GM12864 (cell line): ENCODE measurements at places on chromosomes 7 and 10.

GRCh38 chr10:36608251-36608650, 517.1 kb upstream of the ANKRD30A start:
- no peak for DNase-seq

GRCh38 chr10:23284155-23284554, 60.4 kb downstream of the C10orf67 start:
- DNase-seq, result no peak

GRCh38 chr7:102974366-102975236, 61.8 kb downstream of the LRRC17 start:
- no peak for DNase-seq

- DNase-seq, result no peak
Measured at GRCh38 chr10:10338339-10338738, 679.3 kb upstream of the CELF2 start.

GRCh38 chr7:51154201-51154600, 162.4 kb downstream of the COBL start:
- DNase-seq, result no peak

DNA sequence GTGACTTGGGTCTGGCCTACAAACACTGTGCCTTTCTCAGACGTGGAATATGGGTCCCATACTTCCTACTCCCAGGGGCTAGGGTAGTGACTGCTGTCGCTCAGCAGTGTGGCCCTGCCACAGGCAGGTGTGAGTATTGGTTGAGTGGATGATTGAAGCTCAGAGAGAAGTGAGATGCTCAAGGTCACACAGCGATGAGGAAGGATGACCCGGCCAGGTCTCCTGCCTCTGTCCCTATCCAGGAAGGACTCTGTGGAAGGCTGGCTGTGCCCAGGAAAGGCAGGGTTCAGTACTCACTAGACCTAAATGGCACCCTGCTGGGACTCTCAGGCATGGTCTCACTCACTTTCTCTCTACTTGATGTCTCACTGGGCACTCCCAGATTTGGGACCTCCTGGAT, 2.8 kb downstream of the PRF1 start:
- no peak for DNase-seq

- DNase-seq, result no peak
Measured at GRCh38 chr10:7179536-7179935, 231.3 kb downstream of the SFMBT2 start.

- no peak for DNase-seq
Measured at GRCh38 chr7:43625453-43625852, 42.5 kb downstream of the STK17A start.

DNA sequence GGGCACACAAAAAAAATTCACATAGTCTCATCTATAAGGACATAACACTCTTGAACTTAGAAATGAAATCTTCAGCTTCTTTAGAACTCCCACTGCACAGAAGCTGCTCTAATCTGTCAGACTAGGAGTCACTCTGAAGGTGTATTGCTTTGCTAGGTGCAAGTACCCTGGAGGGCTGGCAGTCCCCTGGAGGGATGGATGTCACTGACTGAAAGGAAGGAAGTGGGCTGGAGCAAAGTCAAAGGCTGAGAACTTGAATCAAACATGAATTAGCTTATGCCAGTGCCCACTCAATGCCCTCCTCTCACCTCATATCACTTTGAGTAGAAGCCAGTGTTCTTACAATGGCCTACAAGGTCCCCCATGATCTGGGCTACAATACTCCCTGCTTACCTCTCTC, 140.3 kb upstream of the ANKRD1 start:
- DNase-seq, result no peak

DNA sequence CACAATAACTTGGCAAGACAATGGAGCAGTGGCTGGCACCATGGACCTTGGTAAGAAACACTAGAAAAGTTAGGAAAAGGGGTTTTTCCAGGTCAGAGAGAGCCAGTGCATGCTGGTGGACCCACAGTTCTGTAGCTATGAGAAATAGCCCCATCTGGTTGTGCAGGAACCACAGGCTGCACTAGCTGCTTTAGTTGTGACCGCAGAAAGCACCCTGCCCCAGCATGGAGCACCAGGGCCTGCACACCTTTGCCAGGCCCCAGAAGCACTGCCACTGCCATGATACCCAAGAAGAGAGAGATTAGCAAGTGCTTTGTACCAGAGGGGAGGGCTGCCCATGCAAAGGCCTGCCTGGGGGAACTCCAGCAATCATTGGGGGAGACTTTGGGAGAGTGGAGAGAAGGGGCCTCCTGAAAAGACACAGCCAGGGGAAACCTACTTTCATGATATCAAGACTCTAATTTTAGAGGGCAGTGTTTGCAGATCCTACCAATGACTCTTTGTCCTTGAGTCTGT, 256.1 kb upstream of the C7orf33 start:
- no peak for DNase-seq

DNA sequence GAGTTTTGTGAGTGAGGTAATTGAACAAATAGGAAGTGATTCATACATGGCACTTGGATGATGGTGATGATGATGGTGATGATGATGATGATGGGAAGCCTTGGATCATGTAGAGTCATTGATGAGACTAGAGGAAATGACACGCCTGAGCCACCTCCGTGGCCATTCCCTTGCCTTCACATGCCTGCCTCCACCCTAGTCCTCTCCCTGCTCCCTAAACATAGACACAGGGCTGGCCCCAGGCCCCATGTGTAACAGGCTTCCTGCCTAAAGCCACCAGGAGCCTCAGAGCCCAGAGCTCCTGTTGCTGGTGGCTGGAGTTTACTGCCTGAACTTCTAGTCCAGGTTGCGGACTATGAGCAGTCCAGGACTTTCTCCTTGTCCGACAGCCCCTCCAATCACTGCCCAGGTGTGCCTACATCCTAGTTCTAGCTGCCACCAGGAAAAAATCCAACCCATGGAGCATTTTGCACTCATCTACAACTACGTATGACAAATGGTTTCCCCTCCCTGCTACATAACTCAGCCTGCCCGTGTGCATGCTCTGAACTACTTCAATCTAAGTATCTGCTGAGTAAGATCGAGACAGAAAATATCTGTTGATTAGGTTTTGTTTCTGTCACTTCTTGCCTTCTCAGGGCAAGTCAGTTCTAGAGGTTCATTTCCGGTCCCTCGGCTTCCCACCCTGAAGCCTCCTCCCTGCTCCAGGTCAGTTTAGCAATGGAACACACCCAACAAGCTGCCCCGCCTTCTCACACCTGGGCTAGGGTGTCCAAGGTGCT, 35.5 kb upstream of the KDM7A start:
- DNase-seq, result peak; percentile 77

DNA sequence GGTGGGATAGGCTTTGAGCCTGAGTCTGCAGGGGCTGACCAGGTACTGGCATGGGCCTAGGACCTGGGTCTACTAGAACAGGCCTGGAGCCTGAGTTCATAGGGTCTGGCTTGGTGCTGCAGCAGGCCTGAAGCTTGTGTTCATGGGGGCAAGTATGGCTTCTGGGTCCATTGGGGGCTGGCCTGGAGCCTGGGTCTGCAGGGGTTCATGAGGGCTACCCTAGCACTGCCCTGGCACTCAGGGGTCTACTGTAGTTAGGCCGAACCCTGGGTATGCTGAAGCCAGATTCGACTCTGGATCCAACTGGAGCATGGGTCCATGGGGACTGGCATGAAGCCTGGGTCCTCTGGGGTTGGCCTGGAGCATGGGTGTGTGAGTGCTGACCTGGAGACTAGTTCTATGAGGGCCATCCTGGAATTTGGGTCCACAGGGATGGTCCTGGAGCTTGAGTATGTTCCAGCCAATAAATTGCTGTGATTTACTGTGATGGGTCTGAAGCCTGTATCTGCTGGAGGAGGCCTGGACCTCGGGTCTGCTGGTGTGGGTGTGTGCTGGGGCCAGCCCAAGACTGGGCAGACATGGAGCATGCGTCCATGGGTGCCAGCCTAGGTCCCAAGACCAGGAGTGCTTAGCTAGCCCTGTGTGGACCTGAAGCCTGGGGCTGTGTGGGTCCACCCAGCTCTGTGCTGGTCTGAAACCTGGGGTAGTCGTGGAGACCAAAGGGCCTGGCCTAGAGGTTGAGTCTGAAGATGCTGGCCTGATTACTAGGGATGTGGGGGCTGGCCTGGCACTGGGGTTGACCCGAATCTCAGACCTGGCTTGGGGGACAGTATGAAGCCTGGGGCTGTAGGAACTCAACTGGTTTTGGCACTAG, 235.5 kb downstream of the NXPH1 start:
- DNase-seq, result no peak

- no peak for DNase-seq
Measured at GRCh38 chr7:21651697-21652096, 108.9 kb downstream of the DNAH11 start.

- no peak for DNase-seq
Measured at GRCh38 chr7:12303062-12303461, 92.0 kb downstream of the TMEM106B start.

DNA sequence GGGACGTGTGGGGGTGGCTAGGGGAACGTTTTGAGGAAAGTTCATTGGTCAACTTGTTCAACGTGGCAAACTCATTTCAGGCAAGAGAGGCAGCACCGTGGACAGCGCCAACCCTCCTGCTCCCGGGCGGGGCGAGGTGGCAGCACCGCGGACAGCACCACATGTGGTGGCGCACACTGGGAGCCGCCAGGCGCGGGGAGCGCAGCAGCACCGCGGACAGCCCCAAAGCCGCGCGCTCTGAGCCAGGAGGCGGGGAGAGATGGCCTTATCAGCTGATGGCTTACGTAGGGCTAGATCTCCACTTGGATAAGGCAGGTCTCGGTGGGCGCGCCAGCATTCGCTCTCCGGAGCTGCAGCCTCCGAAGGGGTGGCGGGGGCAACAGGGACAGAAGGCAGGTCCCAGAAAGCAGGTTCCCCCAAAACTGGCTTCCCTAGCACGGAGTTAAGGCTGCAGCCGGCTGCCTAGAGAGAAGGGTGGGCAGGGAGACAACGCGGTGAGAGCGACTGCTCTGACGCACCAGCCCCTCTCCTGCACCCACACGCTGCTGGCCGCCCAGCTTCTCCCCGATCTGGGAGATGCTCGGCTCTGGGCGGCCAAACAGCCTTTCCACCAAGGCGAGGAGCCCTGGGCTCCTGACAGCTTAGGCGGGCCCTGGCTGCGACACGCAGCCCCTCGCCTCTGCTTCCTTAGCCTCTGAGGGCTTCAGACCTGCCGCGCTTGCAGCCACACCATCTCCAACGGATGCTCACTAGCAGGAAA, at the start of gene HTR5A:
Gene HTR5A, plus strand, starts transcription at position 333 of the 760 bp plus-strand sequence. CDS start 576 bp downstream, outside the sequence.
- no peak for DNase-seq

GRCh38 chr7:70068531-70068930, 470.3 kb downstream of the AUTS2 start:
- no peak for DNase-seq

- DNase-seq, result no peak
Measured at GRCh38 chr10:7193369-7193768, 217.5 kb downstream of the SFMBT2 start.

DNA sequence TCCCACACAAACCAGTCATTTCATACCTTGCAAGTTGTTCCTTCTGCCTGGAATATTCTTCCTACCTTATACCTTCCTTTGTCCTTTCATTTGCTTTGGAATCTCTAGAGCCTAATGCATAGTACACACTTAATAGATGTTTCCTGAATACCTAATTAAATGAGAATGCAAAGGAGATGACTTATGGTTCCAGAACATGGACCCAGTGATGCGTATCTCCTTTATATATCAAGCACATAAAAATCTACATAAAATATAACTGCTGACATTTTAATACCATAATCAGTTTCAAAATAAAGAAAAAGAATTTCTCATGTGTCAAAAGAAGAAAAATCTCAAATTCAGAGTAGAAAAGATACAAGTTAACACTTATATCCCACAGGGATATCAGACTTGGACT, 110.6 kb upstream of the ASAH2 start:
- no peak for DNase-seq

DNA sequence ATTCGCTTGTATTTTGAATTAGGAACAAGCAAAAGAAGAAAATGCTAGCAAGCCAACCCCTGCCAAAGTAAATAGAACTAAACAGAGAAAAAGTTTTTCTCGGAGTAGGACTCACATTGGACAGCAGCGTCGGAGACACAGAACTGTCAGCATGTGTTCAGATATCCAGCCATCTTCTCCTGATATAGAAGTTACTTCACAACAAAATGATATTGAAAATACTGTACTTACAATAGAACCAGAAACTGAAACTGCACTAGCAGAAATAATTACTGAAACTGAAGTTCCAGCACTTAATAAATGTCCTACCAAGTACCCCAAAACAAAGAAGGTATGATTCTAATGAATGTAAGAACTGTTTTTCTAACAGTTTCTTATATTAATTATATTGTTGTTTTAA, 87.9 kb downstream of the KMT2E start:
- no peak for DNase-seq

GRCh38 chr7:87715545-87715944, 87.3 kb downstream of the RUNDC3B start:
- no peak for DNase-seq

DNA sequence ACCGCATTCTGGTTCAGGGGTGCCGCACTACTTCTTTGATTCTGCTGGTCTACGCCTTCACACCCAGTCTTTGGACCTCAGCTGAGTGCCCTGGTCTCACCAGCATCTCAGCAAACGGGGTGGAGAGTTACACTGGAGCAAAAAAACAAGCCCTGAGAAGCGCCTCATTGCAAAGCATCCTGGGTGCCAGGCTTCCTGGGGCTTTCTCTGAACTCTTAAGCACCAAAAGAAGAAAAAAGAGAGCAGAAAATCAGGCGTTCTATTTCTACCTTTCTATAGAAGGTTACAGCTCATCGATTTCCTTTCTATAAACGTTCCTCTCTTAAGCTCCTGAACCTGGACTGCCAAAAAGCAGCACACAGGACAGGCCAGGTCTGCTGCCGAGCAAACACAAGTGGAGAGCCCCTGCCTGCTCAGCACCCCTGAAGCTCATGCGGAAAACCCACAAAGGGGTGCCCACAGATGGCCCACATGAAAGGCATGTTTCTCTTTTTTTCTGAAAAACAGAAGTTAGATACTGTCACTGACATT, 217.9 kb downstream of the SFMBT2 start:
- no peak for DNase-seq

- DNase-seq, result no peak
Measured at GRCh38 chr10:129390147-129390546, 76.9 kb upstream of the MGMT start.

DNA sequence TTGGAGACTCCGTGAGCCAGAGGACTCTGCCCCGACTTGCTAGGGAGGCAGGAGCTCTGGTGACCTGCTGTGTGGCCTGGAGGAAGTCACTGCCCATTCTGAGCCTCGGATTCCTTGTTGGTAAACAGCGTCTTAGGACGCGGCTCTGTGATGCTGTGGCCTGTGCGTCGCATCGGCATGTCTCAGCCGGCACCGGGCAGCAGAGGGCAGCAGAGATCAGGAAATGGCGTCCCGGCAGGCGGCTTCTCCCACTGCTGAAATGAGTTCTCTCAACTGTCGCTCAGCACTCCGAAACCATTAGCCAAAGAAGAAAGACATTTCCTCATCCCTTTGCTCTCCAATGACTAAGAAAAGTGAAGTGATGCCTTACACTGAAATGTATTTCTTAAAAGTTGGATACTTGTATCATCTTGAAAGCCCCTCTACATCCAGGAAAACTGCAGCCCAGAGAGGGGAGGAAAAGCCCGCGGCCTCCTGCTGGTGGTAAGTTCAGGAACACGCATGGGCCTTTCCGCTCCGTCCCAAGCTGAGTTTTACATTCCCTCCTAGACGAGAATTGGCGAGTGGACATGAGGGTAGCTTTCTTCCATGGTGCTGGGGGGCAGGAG, 91.7 kb downstream of the WDR11 start:
- DNase-seq, result peak; percentile 16
